Activated CD4-positive, alpha-beta T cell treated with anti-CD3 and anti-CD28 coated beads, Interleukin-2, amount 10 ng/mL, durations not matched to agents 7 days and 5 days (primary cell): ENCODE measurements at places on chromosomes 5 and 9.

- DNase-seq, result no peak
- no peak overlapping the region for H3K27ac ChIP-seq
- no peak overlapping the region for H3K4me3 ChIP-seq
- peaks cover 14% of the 10 kb centered on the region for H3K27me3 ChIP-seq
- peaks cover 5% of the 10 kb centered on the region for H3K4me1 ChIP-seq
These were observed 115.7 kb downstream of the TRIO start for GRCh38 chr5:14258840-14259239.

GRCh38 chr5:142584891-142585290 lies 101.0 kb downstream of the FGF1 start:
- H3K4me3 ChIP-seq, result no peak overlapping the region
- H3K4me1 ChIP-seq, result peaks cover 14% of the 10 kb centered on the region

- H3K27me3 ChIP-seq, result no peaks in the 10 kb centered on the region
- no peak for DNase-seq
- H3K27ac ChIP-seq, result no peak overlapping the region
- H3K4me3 ChIP-seq, result no peak overlapping the region
These were observed 268.4 kb downstream of the ELAVL2 start for GRCh38 chr9:23557689-23558088.

- H3K36me3 ChIP-seq, result no peaks in the 10 kb centered on the region
- H3K27me3 ChIP-seq, result no peaks in the 10 kb centered on the region
- DNase-seq, result no peak
- no peaks in the 10 kb centered on the region for H3K4me1 ChIP-seq
- no peak overlapping the region for H3K4me3 ChIP-seq
These were observed 293.4 kb downstream of the YTHDC2 start for GRCh38 chr5:113806904-113807303.

DNA sequence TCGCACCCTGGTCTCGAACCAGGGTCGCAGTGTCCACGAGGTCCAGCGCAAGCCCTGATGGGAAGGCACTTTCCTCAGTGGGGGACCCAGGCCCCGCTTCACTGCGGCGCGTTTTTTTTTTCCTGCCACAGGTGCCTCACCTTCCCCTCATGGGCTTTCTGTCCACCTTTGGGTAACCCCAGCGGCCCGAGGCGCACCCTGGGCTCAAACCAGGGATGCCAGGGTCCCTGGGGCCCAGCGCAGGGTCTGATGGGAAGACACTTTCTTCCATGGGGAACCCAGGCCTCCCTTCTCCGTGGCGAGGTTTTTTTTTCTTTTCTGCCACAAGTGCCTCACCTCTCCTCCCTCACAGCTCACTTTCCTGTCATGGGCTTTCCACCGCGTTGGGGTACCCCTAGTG lies 1269.9 kb downstream of the FOXD4L5 start:
- no peak overlapping the region for H3K4me3 ChIP-seq
- no peak for DNase-seq
- H3K4me1 ChIP-seq, result no peaks in the 10 kb centered on the region
- no peak overlapping the region for H3K27ac ChIP-seq
- no peaks in the 10 kb centered on the region for H3K27me3 ChIP-seq

DNA sequence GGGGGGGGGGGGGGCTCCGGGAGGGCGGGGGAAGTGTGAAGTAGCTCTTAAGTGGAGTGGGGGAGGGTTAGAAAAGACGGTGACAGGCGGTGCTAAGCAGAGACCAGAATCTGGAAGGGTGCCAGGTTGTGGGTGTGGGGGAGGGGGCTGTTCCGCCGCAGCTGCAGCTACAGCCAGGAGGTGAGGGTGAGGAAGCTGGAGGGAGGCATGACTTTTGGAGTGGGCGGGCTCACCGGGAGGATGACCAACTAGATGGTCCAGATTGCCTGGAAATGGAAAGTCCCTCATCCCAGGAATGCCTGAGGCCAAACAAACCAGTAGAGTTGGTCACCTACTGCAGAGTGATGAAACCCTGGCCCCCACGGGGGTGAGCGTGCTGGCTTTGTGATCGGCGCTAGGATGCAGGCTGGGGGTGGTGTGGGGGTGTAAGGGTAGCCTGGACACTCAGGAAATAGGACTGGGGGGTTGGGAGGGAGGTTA lies 158.1 kb upstream of the SHB start:
- peaks cover 15% of the 10 kb centered on the region for H3K27me3 ChIP-seq
- H3K27ac ChIP-seq, result no peak overlapping the region
- peak overlapping the region; percentile 55 for H3K4me3 ChIP-seq
- H3K36me3 ChIP-seq, result no peaks in the 10 kb centered on the region
- H3K4me1 ChIP-seq, result peaks cover 20% of the 10 kb centered on the region
- DNase-seq, result peak; percentile 71

DNA sequence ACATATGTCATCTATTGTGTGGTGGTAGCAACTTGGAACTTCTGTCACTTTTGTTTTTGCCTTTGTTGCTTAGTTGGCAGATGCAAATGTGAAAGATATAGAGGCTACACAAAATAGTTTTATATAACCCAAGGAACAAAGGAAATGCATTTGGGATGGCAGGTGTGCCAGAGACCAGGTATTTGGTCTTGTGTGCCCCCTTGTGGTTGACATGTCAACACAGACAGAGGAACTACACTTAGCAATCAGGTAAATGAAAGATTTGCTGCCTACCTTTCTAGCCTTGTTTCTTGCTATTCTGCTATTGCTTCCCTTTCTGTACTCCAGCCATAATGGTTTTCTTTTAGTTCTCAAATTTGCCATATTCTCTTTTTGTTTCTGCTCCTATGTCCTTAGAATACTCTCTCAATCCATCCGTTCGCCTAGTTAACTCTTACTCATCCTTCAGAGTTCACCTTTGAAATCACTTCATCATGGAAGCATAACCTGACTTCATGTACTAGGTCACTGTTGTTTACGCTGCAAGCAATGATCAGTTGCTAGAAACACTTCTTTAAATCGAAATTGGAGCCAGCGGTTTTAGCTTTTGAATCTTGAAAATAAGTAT lies 119.5 kb downstream of the TRPM3 start:
- H3K27me3 ChIP-seq, result no peaks in the 10 kb centered on the region
- DNase-seq, result peak; percentile 25
- no peaks in the 10 kb centered on the region for H3K36me3 ChIP-seq

- peaks cover 20% of the 10 kb centered on the region for H3K27me3 ChIP-seq
- H3K36me3 ChIP-seq, result no peaks in the 10 kb centered on the region
- H3K27ac ChIP-seq, result no peak overlapping the region
- no peak for DNase-seq
These were observed 367.9 kb downstream of the DIRAS2 start for GRCh38 chr9:90274725-90275124.

DNA sequence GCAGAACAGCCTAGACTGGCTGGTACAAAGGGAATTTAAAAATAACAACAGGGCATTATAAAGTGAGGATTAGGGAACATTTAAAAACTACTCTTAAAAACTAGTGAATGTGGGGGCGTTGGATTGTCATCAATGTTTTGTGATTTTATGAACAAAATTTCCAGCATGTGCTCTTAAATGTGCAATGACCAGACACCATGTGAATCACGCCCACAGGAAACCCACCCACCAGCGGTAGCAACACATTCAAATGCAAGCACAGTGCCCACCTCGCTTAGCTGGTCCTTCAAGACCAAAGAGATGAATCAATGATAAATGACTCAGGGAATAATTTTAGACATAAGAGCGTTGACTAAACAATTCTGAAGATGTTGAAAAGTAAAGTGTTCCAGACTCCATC lies 40.9 kb downstream of the S1PR3 start:
- H3K27ac ChIP-seq, result no peak overlapping the region
- no peak overlapping the region for H3K4me3 ChIP-seq
- peaks cover 32% of the 10 kb centered on the region for H3K27me3 ChIP-seq
- H3K36me3 ChIP-seq, result no peaks in the 10 kb centered on the region

GRCh38 chr9:100589582-100589981 lies 11.7 kb downstream of the CAVIN4 start:
- no peaks in the 10 kb centered on the region for H3K36me3 ChIP-seq
- H3K4me3 ChIP-seq, result no peak overlapping the region
- no peak for DNase-seq
- H3K27me3 ChIP-seq, result no peaks in the 10 kb centered on the region

GRCh38 chr5:98102936-98103335 lies 670.5 kb upstream of the RGMB start:
- H3K27ac ChIP-seq, result no peak overlapping the region
- DNase-seq, result no peak
- H3K4me3 ChIP-seq, result no peak overlapping the region
- no peaks in the 10 kb centered on the region for H3K36me3 ChIP-seq
- no peaks in the 10 kb centered on the region for H3K4me1 ChIP-seq

DNA sequence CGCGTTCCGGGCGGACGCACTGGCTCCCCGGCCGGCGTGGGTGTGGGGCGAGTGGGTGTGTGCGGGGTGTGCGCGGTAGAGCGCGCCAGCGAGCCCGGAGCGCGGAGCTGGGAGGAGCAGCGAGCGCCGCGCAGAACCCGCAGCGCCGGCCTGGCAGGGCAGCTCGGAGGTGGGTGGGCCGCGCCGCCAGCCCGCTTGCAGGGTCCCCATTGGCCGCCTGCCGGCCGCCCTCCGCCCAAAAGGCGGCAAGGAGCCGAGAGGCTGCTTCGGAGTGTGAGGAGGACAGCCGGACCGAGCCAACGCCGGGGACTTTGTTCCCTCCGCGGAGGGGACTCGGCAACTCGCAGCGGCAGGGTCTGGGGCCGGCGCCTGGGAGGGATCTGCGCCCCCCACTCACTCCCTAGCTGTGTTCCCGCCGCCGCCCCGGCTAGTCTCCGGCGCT lies at the start of gene DAPK1:
DAPK1 (plus strand) TSS at position 264 of the 442 bp plus-strand sequence. CDS start 1,211 bp downstream, outside the sequence.
- peaks cover 54% of the 10 kb centered on the region for H3K27me3 ChIP-seq
- DNase-seq, result no peak

DNA sequence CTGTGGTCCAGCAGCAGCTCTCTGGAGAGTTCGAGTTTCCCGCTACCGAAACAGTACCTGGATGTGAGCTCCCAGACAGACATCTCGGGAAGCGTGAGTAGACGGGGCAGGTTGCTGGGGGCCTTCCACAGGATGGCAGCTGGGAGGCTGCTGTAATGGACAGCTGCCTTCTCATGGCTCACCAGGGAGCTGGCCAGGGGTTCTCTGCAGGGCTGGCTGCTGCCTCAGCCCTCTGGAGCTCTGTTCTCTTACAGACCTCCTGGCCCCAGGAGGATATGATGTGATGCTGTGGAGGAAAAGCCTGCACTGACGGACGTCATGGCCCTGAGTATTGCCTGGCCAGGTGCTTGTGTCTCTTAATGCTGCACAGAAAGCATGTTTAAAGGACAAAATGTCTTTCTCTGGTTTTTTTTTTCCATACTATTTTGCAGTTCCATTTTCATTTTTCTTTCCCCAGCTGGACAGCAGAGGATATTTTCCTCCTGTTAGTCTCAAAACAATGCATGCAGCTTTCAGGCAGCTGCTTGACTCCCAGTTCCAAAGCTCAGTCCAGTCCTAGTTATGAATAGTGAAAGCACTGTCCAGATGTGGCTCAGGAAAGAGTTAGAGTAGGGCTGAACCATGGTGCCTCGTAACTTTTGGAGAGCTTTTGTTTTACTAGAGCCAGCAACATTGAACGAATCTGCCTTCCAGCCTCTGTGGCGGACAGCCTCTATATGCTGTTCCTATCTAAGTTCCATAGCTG lies 77.5 kb upstream of the RARS1 start:
- no peak overlapping the region for H3K27ac ChIP-seq
- H3K36me3 ChIP-seq, result no peaks in the 10 kb centered on the region
- no peak for DNase-seq
- peaks cover 12% of the 10 kb centered on the region for H3K27me3 ChIP-seq
- H3K4me3 ChIP-seq, result no peak overlapping the region

GRCh38 chr5:142845954-142846398 lies 75.8 kb downstream of the ARHGAP26 start:
- DNase-seq, result no peak
- H3K36me3 ChIP-seq, result no peaks in the 10 kb centered on the region
- H3K27ac ChIP-seq, result peak overlapping the region; percentile 78
- H3K4me1 ChIP-seq, result peaks cover 32% of the 10 kb centered on the region
- no peak overlapping the region for H3K4me3 ChIP-seq
- H3K27me3 ChIP-seq, result no peaks in the 10 kb centered on the region

- DNase-seq, result no peak
- H3K27me3 ChIP-seq, result peaks cover 10% of the 10 kb centered on the region
- no peaks in the 10 kb centered on the region for H3K36me3 ChIP-seq
- no peak overlapping the region for H3K27ac ChIP-seq
- no peak overlapping the region for H3K4me3 ChIP-seq
These were observed 70.3 kb downstream of the SH3RF2 start for GRCh38 chr5:146006470-146007190.

- H3K27ac ChIP-seq, result no peak overlapping the region
- no peaks in the 10 kb centered on the region for H3K36me3 ChIP-seq
- H3K4me1 ChIP-seq, result no peaks in the 10 kb centered on the region
- no peak for DNase-seq
- H3K27me3 ChIP-seq, result no peaks in the 10 kb centered on the region
These were observed 211.4 kb downstream of the DEPDC1B start for GRCh38 chr5:60488466-60489130.

DNA sequence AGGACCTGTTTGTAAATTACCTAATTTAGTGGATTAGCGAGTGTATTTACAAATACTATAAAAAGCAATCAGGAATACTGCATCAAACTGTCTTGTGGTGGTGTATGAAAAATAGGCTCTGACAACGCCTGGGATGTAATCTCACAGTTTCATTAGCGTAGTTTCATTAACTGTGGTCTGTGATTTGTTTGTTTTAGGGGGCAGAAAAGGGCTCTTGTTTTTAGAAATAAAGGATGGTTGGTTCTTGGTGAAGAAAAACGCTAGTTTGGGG lies 1.4 kb downstream of the SLC44A1 start:
- H3K4me1 ChIP-seq, result peaks cover 30% of the 10 kb centered on the region
- peak overlapping the region; percentile 84 for H3K4me3 ChIP-seq
- peaks cover 51% of the 10 kb centered on the region for H3K27me3 ChIP-seq
- H3K27ac ChIP-seq, result peak overlapping the region; percentile 83

- H3K4me1 ChIP-seq, result peaks cover 42% of the 10 kb centered on the region
- DNase-seq, result no peak
- H3K4me3 ChIP-seq, result no peak overlapping the region
- no peaks in the 10 kb centered on the region for H3K27me3 ChIP-seq
These were observed 29.6 kb downstream of the CAPSL start for GRCh38 chr5:35908814-35909213.

- H3K27me3 ChIP-seq, result peaks cover 23% of the 10 kb centered on the region
- no peak overlapping the region for H3K27ac ChIP-seq
- no peak overlapping the region for H3K4me3 ChIP-seq
- H3K36me3 ChIP-seq, result peaks cover 4% of the 10 kb centered on the region
- H3K4me1 ChIP-seq, result peaks cover 20% of the 10 kb centered on the region
- no peak for DNase-seq
These were observed 124.2 kb downstream of the TMEM161B start for GRCh38 chr5:88144219-88145001.

GRCh38 chr9:91034976-91035824 lies 233.6 kb downstream of the SYK start:
- no peak for DNase-seq
- H3K27ac ChIP-seq, result peak overlapping the region; percentile 3
- H3K4me1 ChIP-seq, result peaks cover 46% of the 10 kb centered on the region
- no peaks in the 10 kb centered on the region for H3K36me3 ChIP-seq
- no peak overlapping the region for H3K4me3 ChIP-seq
- H3K27me3 ChIP-seq, result peaks cover 2% of the 10 kb centered on the region

DNA sequence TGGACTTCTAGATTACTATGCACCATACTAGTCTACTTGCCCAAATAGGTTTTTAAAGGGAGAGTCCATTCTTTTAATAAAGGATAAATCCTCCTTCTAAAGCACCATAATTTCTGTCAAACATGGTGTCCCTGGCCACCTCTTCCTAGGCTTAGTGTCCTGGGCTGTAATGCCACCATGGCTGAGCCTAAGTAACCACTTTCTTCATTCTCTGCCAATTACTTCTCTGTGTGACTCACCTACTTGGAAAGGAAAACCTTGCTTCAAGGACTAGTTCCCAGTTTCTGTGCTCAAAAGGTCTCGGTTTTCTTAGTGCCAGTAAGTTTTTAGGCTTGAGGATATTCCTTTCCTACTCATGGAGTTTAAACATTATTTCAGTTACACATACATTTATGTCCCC lies 273.4 kb downstream of the DENND1A start:
- H3K4me1 ChIP-seq, result no peaks in the 10 kb centered on the region
- DNase-seq, result no peak
- no peak overlapping the region for H3K4me3 ChIP-seq
- H3K36me3 ChIP-seq, result peaks cover 7% of the 10 kb centered on the region
